ENCODE measurements at places on chromosomes 6 and 20.

DNA sequence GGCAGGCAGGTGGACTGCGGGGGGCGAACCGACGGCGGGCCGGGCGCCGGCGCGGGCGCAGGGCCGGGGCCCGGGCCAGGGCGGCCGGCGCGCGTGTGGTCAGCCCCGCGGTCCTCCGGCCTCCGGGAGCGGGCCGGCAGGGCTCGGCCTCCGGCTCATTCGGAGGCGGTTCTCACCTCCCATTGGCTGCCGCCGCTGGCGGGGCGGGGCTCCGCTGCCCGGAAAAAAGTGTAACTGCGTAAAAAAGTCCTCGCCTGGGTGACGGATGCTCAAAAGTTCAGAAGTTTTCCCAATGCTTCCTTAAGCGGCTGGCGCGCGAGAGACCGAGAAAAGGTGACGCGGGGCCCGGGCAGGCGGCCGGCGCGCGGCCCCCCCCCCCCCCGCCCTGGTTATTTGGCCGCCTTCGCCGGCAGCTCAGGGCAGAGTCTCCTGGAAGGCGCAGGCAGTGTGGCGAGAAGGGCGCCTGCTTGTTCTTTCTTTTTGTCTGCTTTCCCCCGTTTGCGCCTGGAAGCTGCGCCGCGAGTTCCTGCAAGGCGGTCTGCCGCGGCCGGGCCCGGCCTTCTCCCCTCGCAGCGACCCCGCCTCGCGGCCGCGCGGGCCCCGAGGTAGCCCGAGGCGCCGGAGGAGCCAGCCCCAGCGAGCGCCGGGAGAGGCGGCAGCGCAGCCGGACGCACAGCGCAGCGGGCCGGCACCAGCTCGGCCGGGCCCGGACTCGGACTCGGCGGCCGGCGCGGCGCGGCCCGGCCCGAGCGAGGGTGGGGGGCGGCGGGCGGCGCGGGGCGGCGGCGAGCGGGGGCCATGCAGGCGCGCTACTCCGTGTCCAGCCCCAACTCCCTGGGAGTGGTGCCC lies at the start of gene FOXC1:
FOXC1 (plus strand) TSS at position 268 of the 849 bp plus-strand sequence; CDS start at position 799, 531 bp downstream.
- DNase-seq, result no peak

GRCh38 chr6:159056003-159056402 lies 11.2 kb upstream of the TAGAP start:
- no peak for DNase-seq

- DNase-seq, result no peak
Measured at GRCh38 chr20:4225745-4226144, 210.4 kb upstream of the RNF24 start.

- no peak for DNase-seq
Measured at GRCh38 chr6:24655215-24655614, 9.2 kb upstream of the KIAA0319 start.

DNA sequence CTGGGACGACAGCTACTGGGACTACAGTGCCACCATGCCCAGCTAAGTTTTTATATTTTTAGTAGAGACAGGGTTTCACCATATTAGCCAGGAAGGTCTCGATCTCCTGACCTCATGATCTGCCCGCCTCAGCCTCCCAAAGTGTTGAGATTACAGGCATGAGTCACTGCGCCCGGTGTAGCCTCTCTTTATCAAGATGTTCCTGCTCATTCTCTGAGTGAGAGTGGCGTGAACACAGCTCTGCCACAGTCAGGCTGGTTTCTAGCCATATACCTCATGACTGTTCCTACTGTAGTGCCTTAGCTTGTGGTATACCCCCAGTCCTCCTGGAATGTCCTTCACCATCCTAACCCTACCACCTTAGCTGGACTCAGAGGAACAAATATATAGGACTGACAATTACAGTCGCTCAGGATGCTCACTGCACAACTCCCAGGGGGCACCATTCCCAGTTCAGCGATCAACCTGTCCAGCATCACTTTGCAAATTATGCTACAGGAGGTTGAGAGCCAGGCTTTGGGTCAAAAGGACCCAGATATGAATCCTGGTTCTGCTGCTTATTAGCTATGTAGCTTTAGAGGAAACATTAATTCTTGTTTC lies 86.3 kb downstream of the CHMP4B start:
- no peak for DNase-seq

DNA sequence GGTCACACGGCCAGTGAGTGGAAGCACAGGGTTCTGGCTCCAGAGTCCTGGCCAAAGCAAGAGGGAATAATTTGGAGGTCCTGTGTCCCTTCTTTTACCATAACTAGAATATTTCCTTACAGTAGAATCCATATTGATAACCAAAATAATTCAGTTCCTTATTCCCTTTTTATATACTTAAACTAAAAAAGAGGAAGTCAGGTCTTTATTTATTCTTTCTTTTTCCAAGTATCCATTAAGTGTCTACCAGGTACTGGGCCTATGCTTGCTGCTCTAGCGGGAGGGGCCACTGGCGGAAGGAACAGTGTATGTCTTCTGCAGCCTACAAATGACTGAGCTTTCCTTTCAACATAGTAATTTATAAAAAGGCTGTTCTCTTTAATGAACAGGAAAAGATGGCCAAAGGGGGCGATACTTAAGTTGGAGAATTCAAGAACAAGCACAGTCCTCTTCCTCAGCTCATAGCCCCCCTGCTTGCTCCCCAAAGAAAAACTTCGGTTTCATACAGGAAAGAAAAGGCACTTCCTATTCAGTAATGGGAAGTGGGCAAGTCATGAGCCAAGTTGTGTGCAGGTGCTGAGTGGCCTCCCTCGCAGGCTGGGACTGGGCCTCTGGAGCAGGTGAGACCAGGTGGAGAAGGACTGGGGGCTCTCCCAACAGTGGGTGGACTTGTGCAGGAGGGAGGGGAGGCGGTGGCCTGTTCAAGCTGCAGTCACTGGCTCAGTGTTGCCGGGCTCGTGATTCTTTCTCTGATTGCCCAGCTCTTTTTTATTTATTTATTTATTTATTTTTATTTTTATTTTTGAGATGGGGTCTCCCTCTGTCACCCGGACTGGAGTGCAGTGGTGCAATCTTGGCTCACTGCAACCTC lies 110.9 kb downstream of the ARMC2 start:
- DNase-seq, result no peak

GRCh38 chr6:129342796-129343195 lies 367.2 kb downstream of the ARHGAP18 start:
- no peak for DNase-seq

GRCh38 chr20:55424968-55425367 lies 580.4 kb downstream of the CBLN4 start:
- DNase-seq, result no peak

DNA sequence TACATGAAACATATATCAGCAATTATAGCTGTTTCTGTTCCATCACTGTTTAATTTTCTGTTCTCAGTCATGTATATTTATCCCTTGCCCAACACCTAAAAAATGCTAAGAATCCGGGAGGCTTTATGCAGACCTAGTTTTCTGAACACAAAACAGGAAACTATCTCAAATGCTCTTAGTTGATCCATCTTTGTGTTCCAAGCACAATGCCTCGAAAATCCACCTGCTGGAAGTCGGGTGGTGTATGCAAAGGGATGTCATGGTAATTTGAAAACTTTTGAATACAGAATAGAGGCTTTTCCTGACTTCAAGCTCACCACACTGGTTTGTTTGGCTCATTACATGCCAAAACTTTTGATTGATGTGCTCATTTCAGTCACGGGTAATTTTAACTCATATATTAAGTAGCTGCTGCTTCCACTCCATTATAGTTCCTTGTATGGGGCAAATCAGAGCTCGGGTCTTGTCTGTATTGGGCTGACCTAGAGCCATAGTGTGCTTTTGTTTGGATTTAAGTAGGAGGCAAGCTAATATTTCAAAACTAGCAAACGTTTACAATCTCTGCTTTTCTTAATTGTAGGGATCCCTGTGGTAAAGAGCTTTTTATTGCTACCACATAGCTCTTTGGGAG lies 646.5 kb upstream of the EPHA7 start:
- DNase-seq, result no peak

- no peak for DNase-seq
Measured at GRCh38 chr6:158014505-158015187, 33.0 kb downstream of the SYNJ2 start.

DNA sequence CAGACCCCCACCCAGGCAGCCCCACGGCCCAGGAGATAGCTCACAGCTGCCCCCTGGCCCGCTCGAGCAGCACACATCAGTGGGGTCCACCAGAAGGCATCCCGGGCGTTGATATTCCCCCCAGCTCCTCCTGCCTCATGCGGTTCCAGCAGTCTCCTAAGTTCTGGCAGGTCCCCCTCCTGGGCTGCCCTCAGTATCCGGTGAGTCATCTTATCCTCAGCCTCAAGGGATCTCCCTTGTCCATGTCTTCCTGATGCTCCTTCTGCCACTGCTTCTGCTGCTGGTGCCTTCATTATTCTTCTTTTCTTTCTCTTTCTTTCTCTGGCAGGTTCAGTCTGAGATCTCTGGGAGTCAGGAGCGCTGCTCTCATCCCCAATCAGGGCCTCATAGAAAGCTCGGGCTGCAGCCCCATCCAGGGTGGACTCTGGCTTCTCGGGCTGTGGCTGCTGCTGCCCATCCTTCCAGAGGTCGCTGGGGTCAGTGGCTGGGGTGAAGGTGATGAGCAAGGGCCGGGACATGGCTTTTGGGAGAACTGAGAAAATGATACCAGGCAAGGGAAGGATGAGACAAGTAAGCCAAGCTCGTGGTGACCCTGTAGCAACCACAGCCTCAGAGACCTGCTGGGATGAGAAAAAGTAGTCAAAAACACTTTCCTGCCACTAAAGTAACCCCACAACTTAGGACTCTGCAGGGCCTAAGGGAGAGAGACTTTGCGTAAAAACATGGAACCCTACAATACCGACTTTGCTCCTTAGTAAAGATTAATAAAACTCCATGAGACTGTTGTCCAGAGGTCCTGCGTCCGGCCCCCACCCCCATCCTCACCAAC lies 622 bp downstream of the GPANK1 start:
- DNase-seq, result no peak

Data from activated T-cell treated with anti-CD3 and anti-CD28 coated beads for 1 hour (primary cell).